Spinal cord (tissue), 10 donors: ENCODE measurements at places on chromosomes 3 and 15.
A peak's percentile ranks its signal among the peaks of the same experiment; 100 is the strongest.

- DNase-seq: no peak
Measured at GRCh38 chr15:28919679-28920655, 34.2 kb downstream of the APBA2 start.

GRCh38 chr15:34621675-34622074 lies 38.2 kb upstream of the GOLGA8B start:
- DNase-seq: peak; percentile 88

DNA sequence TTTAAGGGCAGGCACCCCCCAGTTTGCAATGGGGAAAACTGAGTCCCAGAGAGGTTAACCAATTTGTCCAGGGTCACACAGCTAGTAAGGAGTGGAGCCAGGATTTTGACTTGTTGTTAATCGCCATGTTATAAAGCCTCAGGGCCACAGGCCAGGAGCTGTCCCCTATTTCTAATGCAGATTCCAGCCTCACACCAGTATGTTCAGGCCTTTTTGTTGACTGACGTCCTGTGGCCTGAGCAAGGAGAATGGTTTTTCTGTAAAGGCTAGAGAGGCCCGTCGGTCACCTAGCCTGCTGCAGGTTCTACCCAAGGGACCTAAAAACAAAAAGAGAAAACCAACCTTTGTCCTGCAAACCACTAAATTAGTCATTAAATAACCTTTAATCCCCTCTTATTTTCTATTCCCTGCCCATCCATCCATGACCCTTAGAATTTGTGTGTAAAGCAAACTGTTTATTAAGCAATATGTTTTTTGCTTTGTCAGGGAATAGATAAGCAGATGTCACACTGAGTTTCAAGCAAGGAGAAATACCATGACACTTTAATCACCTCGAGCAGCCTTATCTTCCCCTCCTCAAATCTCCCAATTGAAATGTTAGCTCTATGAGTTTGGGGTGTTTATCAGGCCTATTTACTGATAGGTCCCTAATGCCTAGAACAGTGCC lies 14.1 kb downstream of the ACOX2 start:
- DNase-seq: no peak

DNA sequence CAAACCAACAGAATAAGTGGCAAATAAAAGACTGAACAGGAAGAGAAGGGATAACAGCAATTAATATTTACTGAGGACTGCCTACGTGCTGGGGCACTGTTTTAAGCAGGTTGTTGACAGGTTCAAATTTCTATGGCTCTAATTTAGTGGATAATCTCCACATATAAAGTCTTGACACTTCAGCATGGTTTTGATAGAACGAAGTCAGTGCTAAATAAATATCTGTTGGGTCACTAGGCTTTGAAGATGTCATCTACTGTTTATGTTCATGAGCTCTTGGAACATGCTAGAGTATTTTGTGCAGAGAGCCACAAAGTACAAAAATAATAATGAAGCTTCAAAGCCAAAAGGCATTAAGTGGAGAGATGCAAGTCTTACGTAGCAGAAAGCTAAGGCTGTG lies 74.0 kb downstream of the SFMBT1 start:
- DNase-seq: no peak

- DNase-seq: no peak
Measured at GRCh38 chr15:87973501-87974215, 282.9 kb downstream of the NTRK3 start.

GRCh38 chr3:192122832-192123594 lies 604.3 kb downstream of the FGF12 start:
- DNase-seq: no peak

GRCh38 chr15:46617507-46617906 lies 982.7 kb downstream of the SQOR start:
- no peak for DNase-seq

DNA sequence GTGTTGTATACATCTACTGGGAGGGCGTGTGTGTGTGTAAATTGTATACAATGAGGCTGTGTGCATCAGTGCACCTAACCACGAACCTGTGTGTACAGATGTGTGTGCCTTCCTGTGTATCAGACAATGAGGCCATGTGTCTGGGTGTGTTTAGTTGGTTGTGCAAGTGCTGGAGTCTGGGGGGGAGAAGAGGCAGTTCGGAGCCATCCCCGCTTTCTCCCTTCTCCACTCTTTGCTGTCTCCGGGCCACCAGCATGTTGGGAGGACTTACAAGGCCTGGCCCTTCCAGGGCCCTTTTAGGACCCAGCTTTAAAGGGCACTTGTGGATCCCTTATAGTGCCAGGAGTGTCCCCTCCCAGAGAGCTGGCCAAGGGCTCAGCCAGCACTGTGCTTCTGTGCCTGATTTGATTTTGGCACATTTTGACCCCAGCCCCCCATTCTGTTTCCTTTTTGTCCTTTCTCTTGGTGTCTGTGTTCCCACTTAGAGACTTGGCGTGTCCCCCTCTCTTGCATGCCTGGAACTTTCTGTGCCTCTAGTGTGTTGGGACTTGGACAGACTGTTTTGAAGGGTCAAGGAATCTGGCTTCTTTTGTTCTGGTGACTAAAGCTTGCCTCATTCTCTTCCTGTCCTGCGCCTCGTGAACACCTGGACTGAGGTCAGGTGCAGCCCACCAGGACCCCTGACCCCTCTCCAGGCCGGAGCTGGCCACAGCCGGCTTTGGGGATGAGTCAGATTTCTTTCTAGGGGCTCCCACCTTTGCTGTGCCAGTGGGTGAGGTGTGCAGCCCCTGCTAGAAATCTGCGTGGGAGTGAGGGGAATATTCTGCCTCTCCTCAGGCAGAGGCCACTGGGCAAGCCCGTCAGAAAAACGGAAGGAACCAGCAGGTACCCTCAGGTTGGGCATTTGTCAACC lies 1.5 kb downstream of the CTDSPL start:
- DNase-seq: peak; percentile 39
